ENCODE measurements at places on chromosomes 6 and 20.

DNA sequence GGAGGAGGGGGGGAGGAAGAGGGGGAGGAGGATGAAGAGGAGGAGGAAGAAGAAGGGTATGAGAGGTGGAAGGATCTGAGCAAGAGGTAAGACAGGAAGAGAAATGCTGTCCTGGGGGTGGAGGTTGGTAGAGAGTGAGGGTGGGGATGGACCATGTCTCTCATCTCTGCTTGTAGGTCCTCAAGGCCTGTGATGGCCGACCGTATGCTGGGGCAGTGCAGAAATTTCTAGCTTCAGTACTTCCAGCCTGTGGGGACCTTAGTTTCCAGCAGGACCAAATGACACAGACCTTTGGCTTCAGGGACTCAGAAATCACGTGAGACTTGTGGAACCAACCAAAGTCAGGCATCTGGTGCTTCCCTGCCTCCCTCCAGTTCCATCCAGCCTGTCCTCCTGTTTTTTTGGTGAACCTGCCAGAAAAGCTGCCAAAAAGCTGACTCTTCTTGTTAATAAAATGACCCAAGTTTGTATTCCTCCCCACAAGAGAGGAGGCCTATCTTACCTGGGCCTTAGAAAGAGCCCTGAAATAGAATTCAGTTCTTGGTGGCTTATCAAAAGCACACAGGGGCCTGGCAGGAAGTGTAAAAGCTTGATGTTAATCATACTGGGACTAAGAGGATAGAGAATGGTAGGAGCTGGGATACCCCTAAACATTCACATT is 2.5 kb upstream of the C4A start:
- H3K27me3 ChIP-seq = no peaks in the 10 kb centered on the region
- peak overlapping the region; percentile 82 for H3K27ac ChIP-seq
- peak overlapping the region; percentile 32 for H3K4me3 ChIP-seq
- H3K36me3 ChIP-seq = peaks cover 3% of the 10 kb centered on the region
- DNase-seq = no peak

GRCh38 chr20:62212299-62212698 is 7.8 kb downstream of the HRH3 start:
- peaks cover 8% of the 10 kb centered on the region for H3K27me3 ChIP-seq
- H3K36me3 ChIP-seq = no peaks in the 10 kb centered on the region
- no peak overlapping the region for H3K27ac ChIP-seq
- H3K4me3 ChIP-seq = no peak overlapping the region
- no peaks in the 10 kb centered on the region for H3K4me1 ChIP-seq

GRCh38 chr6:143248359-143248758 is 187.7 kb downstream of the AIG1 start:
- no peak for DNase-seq
- H3K36me3 ChIP-seq = peaks cover 11% of the 10 kb centered on the region
- H3K4me3 ChIP-seq = no peak overlapping the region
- H3K27ac ChIP-seq = no peak overlapping the region

DNA sequence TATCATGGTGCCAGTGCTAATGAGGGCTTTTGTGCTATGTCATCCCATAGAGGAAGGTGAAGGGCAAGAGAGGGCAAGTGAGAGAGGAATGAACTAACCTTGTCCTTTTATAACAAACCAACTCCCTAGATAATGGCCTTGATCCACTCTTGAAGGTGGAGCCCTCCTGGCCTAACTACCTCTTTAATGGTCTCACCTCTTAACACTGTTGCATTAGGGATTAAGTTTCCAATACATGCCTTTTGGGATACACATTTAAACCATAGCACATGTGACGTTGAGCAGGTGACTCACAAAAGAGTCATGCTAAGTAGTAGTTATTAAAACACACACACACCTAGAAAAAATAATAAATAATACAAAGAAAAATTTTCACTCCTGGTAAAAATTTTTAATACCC is 36.9 kb downstream of the CCN2 start:
- peaks cover 24% of the 10 kb centered on the region for H3K4me1 ChIP-seq
- no peak overlapping the region for H3K4me3 ChIP-seq
- DNase-seq = no peak
- H3K27ac ChIP-seq = no peak overlapping the region
- H3K36me3 ChIP-seq = no peaks in the 10 kb centered on the region

DNA sequence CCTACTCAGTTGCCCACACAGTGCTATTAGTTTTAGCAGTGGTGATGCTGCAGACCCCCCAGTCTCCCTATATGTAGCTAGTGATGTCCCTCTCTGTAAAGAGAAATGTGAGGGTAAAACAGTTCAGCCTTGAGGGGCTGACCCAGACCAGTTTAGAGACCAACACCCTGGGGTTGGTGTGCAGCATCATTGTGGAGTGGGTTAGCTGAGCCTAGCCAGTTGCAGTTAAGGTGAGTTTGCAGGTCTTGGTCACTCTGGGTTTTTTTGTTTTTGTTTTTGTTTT is 401 bp upstream of the B3GALT4 start:
- peak overlapping the region; percentile 94 for H3K4me3 ChIP-seq
- peak overlapping the region; percentile 89 for H3K27ac ChIP-seq
- H3K4me1 ChIP-seq = peaks cover 46% of the 10 kb centered on the region
- H3K36me3 ChIP-seq = peaks cover 41% of the 10 kb centered on the region
- DNase-seq = no peak

DNA sequence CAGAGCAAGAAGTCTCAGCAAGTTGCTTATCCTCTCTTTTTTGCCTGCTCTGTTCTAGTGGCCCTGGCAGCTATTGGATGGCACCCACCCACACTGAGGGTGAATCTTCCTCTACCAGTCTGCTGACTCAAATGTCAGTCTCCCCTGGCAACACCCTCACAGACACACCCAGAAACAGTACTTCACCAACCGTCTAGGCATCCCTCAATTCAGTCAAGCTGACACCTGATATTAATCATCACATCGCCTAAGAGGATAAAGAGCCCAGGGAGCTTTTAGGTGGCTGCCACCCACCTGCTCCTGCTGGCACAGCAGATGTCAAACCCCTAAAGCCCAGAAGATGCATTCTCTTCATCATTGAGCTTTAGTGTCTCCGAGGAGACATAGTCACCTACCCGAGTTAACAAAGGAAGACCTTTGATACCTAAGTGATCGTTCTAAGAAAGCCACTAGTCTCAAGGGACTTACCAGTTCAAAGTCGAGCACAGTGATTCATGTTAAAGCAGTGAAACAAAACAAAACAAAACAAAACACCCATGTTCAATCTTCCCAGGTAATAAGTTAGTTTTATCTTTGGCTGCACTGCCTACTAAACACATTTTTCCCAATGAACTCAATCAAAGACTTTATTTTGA is 97.7 kb upstream of the KCNQ5 start:
- no peaks in the 10 kb centered on the region for H3K4me1 ChIP-seq
- no peak overlapping the region for H3K27ac ChIP-seq
- DNase-seq = no peak
- H3K4me3 ChIP-seq = no peak overlapping the region

DNA sequence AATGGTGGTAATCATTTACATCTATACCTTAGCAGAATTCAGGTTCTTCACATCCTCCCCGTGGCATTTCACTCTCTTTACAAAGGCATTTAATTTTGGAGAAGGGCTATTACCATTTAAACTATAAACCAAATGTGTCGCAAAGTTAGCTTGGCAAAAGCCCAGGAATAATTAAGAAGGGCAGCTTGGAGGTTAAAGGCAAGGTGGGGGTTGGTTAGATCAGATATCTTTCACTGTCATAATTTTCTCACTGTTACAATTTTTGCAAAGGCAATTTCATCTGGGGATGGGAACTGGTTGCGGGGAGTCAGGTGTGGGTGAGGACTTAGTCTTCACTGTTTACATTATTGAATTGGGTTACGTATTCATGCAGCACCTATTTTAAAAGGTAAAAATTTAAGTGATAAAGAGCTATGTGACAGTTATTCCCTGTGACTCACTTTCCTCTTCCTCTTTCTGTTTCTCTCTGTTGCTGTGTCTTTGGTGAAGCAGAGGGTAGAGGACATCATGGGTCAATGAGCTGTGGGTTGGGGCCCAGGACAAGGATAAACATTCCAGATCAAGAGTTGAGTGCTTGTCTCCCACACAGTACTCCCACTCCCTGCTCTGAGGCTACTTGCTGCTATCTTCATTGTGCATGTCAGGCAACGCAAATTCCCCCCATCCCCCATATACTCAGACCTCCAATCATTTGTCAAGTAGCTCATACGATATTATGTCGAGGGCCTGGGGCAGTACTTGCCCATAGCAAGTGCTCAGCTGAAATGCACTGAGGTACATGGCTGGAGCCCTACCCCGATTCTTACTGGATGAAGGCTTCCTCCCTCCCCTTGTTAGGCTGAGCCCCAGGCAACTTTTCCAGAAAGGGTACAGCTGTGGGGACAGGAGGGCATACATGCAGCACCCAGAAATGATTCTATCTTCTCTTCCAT is 223.1 kb upstream of the MYLIP start:
- no peaks in the 10 kb centered on the region for H3K27me3 ChIP-seq
- no peak overlapping the region for H3K4me3 ChIP-seq
- DNase-seq = no peak
- H3K27ac ChIP-seq = no peak overlapping the region
- no peaks in the 10 kb centered on the region for H3K36me3 ChIP-seq

Data from activated naive CD8-positive, alpha-beta T cell treated with anti-CD3 and anti-CD28 coated beads, Interleukin-2, amount 10 ng/mL, durations not matched to agents 7 days and 5 days (primary cell).